SK-N-DZ (cell line): ENCODE measurements at places on chromosomes 5 and 9.

GRCh38 chr5:86152988-86153560 lies 464.7 kb upstream of the COX7C start:
- DNase-seq = no peak

DNA sequence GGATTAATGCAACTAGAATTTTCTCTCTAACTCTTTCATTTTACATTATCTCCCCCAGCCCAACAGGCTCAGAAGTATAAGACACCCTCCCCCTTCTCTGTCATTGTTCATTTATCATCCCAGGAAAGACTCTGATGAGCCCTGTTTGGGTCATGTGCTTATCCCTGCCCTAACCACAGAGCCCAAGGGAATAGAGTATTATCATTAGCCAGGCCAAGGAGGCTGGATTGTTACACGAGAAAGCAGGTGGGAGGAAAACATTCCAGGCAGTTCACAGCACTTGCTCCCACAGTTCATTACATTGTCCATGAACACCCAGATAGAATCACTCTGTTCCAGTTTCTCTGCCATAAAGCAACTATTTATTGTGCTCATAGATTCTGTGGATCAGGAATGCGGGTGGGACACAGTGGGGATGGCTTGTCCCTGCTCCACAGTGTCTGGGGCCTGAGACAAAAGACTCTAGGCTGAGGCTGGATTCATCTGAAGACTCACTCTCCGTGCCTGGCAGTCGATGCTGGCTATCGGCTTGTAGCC lies 59.5 kb upstream of the TMEM215 start:
- no peak for DNase-seq

DNA sequence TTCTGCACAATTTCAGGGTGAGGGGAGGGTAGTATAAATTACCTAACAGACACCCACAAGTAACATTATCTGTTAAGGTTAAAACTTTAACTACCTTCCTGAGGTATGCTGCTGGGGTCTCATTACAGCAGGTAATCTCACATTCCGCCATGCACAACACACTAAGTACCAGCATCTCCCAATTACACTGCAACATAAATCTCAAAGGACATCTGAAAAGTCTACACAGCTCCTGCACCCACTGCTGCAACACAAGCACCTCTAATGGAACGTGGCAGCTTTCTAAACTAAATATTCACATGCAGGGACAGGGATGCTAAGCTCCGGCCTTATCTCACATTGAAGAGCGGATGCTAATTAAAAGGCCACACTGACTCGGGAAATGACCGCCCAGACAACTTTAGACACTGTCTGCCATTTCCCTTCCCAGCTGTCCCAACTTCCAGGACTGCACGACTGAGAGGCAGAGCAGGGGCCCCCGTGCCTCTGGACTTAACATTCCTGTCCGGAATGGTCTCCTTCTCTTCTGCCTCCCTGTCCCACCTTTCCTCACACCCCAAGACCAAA lies 45.9 kb downstream of the PSMB7 start:
- no peak for DNase-seq

DNA sequence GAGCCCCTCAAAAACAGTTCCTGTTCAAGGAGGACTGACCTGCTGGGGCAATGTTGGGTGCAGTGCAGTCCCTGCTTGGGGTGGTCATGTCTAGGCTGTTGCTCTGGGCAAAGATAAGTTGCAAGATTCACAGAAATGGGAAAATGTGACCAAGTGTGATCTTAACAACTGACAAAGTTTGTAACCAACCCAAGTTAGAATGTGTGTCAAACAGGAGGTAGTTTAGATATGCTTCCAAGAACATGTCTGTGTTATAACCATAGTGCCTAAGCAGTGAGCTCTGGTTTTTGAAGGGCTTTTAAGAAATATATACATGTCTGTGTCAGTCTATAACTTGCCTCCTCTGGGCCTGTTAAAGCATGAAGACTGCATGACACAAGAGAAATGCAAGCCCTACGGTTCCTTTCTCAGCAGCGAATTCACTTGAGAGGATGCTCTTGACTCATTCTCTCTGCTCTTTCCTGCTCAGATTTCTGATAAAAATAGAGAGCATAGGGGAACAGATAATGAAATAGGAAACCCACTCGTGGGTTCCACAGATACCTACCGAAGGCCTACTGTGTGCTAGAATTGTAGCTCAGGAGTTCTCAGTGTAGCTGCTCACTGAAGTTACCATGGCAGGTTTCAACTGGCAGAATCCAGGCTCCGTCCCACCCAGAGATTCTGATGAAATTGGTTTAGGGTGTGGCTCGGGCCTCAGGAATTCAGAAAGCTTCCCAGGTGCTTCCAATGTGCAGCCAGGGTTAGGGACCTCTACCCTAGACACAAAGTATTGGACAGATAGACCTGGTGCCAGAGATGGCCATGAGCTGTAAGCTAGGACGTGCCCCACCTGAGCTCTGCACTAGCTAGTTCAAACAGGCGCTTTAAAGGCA lies 52.4 kb downstream of the ARHGEF37 start:
- DNase-seq = no peak

DNA sequence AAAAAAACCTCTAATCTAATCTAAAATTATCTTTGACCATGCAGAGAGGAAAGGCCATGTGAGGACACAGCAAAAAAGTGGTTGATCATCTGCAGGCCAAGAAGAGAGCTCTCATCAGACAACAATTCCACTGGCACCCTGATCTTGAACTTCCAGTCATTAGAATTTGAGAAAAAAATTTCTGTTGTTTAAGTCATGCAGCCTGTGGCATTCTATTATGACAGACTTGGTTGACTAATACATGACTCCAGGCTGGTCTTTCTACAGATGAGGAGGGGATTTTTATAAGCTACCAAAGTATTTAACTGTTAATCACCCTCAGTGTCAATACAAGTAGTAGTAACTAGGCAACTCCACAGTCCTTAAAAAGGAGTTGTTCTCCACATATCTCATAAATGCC lies 358.5 kb upstream of the RGMB start:
- no peak for DNase-seq

GRCh38 chr5:167634432-167634831 lies 657.0 kb upstream of the WWC1 start:
- no peak for DNase-seq

DNA sequence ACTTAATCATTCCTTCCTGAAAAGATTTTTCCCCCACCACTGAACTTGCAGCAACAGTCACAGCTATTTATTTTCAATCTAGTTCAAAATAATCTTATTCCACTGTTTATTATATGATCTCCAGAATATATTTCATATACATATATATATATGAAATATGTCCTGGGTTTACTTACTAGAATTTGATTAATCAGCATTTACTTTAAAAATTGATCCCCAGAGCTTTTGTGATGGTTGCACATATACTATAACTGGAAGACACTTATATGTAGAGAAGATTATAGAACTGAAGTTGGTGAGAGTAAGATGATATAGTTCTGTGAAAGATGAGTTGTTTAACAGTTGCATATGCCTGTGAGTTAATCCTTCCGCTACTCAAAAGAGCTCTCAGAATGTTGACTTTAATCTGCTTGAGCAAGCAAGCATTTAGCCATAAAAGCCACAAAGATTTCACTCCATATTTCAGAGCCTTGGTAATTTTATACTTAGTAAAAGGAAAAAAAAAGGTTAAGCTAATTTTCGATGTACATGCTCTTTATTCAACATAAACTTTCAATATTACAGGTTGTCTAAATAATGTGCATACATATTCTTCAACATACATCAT lies 399.3 kb upstream of the CDH9 start:
- no peak for DNase-seq

DNA sequence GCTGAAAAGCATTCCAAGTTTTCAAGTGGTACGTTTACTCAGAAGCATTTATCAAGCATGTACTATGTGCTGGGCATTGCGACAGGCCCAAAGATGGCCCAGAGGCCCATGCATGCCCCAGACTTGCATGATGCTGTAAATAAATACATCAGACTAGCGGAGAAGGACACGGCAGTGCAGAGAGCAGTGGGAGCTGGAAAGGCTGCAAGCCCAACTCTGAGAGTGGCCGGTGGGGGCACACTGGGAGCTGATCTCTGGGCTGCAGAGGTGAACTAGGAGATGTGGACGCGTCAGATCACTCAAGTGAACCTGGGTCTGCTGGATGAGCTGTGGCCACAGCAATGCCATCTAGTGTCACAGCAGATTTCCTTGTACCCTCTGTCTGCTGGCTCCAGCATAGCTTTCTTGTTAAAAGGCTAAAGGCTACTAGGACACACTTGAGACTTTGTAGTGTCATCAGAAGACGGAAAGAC lies 246.9 kb downstream of the FANCC start:
- peak; percentile 31 for DNase-seq

GRCh38 chr5:117131048-117131679 lies 556.5 kb upstream of the SEMA6A start:
- peak; percentile 5 for DNase-seq

- no peak for DNase-seq
These were observed 61.6 kb downstream of the FNBP1 start for GRCh38 chr9:129981180-129981907.

- no peak for DNase-seq
These were observed 238.0 kb downstream of the DMAC1 start for GRCh38 chr9:7561527-7562080.

DNA sequence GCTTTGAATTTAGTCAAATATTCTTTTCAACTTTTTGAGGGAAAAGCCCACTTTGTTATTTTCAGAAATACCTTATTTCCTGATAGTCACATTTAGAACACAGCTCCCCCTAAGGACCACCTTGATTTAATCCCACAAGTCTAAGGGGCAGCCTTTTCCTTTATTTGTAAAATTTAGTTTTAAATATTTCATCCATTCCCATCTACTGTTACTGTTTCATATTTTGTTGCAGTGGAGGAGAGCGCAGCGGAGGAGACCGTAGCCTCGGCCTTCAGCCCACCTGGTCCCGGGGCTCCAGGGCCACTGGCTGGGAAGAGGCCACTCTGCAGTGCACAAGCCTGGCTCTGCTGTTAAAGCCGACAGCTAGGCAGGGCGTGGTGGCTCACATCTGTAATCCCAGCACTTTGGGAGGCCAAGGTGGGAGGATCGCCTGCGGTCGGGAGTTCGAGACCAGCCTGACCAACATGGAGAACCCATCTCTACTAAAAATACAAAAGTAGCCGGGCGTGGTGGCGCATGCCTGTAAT lies 19.6 kb downstream of the LPCAT1 start:
- no peak for DNase-seq

DNA sequence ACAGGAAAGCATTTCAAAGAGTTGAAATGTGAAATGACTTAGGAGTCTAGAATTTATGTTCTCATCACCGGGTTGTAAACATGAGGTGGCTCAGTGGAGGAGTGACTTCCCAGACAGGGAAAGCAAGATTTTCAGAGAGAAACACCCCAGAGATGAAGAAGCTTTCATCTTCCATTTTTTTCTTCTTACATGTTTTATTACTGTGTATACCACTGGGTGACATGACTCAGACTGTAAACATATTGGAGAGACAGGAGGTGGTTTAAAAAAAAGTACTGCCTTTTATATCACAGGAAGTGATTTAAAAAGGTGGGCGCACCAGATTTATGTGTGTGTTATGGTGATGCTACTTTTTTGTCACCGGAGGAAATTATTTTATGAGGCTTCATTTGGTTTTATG lies 209.1 kb upstream of the TUT7 start:
- DNase-seq = no peak

DNA sequence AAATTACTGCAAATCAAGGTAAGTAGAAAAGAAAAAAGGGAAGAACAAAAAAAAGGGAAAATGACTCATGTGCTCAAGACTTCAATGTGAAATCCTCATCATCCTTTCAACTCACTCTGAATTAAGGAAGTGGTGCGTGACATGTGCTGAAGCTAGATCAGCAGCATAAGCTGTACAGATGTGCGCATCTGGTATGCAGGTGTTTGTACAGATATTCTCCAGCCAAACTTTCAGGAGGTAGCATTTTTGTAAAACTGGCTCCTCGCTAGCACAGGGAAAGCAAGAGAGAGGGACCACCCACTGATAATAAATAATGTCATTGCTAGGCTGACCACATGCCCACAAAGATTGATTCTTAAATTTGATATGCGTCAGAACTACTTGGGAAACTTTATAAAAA lies 253.9 kb upstream of the RGMB start:
- no peak for DNase-seq

GRCh38 chr5:42843675-42844292 lies 32.1 kb upstream of the SELENOP start:
- no peak for DNase-seq

DNA sequence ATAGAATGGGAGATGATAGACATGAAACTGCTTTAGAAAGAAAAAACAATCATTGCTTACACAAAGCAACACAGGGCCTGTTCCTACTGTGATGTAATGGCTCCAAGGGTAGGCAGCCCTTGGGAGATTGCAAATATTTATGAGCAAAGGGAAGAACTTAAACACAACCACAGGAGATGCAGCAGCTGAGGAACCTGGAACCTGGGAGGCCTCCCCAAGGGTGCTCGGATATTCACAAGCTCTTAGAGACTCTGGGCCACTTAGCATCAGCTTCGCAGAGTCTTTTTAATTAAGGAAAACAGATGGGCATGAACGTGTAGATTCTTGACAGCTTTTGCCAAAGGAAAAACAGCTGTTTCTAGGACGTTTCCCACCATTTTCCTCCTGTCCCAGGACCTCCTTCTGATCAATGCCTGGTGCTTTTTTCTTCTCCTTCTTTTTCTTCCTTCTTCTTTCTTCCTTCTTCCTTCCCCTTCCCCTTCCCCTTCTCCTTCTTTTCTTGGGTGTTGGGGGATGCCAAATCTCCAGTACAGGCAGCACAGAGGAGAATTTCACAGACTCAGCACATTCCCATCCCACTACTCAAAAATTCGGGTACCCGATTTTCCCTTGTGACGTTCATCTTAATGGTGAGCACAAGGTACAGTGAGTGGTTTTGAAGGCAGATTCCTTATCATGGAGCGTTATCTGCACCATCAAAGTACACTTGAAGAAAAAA lies 28.1 kb upstream of the TCF7 start:
- no peak for DNase-seq

DNA sequence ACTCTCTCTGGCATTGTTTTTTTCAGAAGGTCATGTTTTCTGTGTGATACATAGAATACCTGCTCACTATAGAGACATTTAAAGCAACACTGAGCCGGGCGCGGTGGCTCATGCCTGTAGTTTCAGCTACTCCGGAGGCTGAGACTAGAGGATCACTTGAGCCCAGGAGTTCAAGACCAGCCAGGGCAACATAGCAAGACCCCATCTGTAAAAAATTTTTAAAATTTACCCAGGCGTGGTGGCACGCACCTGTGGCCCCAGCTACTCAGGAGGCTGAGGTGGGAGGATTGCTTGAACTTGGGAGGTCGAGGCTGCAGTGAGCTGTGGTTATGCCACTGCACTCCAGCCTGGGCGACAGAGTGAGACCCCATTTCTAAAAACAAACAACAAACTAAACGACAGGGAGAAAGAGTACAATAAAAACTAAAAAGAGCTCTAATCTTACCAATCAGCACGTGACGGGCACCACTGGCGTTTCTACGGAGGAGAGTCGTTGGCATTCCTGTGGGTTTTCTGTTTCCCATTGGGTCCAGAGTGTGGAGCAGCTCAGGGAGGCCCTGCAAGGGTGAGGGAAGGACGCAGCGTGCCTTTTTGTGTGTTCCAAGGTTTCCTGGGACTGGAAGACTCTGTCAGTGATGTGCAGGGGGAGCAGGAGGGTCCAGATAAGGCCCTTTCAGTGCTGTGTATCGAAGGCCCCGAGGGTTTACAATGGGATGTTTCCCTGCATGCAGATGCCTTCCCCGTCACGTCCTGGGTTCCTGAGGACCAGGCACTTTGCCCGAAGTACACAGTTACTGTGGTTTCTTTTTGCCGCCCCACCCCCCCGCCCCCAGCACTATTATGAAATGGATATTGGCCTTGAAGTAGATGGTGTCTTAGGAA lies 7.2 kb upstream of the RNU6ATAC start:
- no peak for DNase-seq
